ENCODE measurements at places on chromosomes 4 and X.

GRCh38 chr4:2891294-2891693 is 47.6 kb downstream of the ADD1 start:
- DNase-seq = no peak

- no peak for DNase-seq
Observed at GRCh38 chrX:41468647-41469323, 21.6 kb downstream of the NYX start.

DNA sequence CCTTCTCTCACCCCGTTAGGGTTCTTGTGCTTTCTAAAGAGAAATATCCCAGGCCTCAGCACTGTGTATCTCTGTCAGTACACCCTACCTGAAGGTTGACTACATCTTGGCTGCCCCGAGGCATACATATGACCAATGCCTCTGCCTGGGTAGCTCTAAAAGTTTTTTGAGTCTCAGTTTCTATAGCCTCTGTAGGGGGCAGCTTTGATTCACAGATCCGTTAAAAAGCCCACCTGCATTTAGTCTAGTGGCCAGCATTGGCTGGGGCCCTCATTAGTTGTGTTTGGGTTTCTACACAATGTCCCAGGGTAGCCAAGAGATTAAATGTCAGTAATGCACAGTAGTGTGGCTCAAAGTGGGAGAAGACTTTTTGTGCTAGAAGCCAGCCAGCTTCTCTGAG is 151.1 kb downstream of the CFAP299 start:
- no peak for DNase-seq

GRCh38 chrX:99353412-99353811 is 1056.7 kb downstream of the PCDH19 start:
- DNase-seq = no peak

DNA sequence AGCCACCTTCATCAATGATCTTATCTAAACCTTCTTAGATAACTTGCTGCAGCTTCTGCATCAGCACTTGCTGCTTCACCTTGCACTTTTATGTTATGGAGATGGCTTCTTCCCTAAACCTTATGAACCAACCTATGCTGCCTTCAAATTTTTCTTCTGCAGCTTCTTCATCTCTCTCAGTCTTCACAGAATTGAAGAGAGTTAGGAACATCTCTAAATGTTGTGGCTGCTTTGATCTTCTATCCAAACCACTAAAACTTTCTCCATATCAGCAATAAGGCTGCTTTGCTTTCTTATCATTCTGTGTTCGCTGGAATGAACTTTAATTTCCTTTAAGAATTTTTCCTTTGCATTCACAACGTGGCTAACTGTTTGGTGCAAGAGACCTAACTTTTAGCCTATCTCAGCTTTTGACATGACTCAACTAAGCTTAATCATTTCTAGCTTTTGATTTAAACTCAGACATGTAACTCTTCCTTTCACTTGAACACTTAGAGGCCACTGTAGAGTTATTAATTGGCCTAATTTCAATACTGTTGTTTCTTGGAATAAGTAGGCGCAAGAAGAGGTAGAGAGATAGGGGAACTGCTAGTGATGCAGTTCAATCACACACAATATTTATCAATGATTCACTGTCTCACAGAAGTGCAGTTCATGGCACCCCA is 36.1 kb upstream of the CORIN start:
- no peak for DNase-seq

- DNase-seq = no peak
Observed at GRCh38 chrX:48702032-48702431, 5.5 kb downstream of the SUV39H1 start.

DNA sequence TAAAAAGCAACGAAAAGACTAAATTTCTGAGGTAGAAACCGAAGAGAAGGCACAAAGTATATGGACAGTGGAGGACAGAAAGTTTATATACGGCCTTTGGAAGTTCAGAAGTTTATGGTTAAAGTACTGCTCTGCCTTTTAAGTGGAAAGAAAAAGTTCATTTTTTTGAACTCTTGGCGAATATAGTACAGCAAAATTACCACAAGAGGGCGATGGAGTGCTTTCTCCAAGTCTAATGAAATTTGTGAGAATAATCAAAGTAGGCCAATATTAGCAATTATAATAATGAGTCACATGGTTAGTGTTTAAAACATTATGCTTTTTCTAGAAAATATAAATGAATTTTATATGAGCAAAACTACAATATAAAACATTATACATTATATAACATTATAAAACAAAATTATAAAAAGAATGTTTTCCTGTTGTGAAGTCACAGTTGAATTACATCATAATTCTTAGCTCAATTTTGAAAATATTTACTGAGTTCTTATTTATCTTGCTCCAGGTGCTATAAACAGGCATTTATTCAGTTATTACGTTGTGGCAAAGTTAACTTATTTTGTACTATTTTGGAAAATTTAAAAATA is 136.2 kb upstream of the BMPR1B start:
- peak; percentile 37 for DNase-seq

DNA sequence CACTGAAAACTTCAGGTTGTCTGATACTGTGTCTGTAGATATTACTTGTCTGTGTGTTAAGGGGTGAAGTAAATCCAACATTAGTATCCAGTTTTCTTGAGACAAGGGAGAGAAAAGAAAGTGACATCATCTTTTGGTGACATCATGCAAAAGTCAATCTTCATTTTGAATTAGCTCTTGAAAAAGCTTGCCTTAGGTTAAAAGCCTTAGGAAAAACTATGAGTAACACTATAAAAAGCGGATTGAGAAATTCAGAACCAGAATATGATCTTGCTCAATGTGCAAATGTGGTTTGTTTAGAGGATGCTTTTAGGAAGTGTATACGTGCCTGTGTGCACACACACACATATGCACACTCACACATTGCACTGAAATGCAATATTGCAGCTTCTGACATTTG is 345.8 kb upstream of the CASK start:
- DNase-seq = no peak

DNA sequence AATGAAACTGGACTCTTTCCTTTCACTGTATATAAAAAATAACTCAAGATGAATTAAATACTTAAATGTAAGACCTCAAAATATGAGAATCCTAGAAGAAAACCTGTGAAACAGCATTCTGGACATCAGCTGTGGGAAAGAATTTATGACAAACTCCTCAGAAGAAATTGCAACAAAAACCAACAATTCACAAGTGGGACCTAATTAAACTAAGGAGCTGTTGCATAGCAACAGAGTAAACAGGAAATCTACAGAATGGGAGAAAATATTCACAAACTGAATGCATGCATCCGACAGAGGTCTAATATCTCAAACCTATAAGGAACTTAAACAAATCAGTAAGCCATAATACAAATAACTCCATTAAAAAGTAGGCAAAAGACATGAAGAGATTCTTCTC is 851.7 kb upstream of the PCDH10 start:
- no peak for DNase-seq
